ENCODE measurements at places on chromosomes 16 and 17. TPM values are rescaled to one million over a fixed set of nuclear protein-coding genes. Genes with fewer than 3 reads are reported as not detected.
A peak's percentile ranks its signal among the peaks of the same experiment; 100 is the strongest.

DNA sequence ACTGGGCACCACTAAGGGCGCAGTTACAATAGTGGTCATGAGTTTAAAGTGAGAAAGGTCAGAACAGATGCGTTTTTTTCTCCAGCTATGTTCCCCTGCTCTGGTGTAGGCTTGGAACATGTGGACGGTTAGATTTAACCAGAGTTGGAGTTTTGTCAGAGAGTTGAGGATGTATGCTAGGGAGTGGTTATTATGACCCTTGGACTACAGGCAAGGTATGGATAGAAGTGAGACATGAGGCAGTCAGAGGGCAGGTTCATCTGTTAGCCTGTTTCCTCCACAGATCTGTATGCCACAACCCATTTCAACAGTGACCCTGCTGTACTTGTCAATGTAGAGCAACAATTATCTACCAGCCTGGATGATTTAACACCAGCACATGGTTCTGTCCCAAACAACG lies 22.6 kb downstream of the TPPP3 start:
- H3K27me3 ChIP-seq, result no peaks in the 10 kb centered on the region
- no peaks in the 10 kb centered on the region for H3K4me1 ChIP-seq
- no peak overlapping the region for H3K4me3 ChIP-seq
- H3K36me3 ChIP-seq, result no peaks in the 10 kb centered on the region
- H3K27ac ChIP-seq, result no peak overlapping the region

- H3K27ac ChIP-seq, result no peak overlapping the region
- no peaks in the 10 kb centered on the region for H3K4me1 ChIP-seq
- DNase-seq, result no peak
- no peaks in the 10 kb centered on the region for H3K36me3 ChIP-seq
These were observed 727.9 kb upstream of the SOX9 start for GRCh38 chr17:71392715-71393567.

DNA sequence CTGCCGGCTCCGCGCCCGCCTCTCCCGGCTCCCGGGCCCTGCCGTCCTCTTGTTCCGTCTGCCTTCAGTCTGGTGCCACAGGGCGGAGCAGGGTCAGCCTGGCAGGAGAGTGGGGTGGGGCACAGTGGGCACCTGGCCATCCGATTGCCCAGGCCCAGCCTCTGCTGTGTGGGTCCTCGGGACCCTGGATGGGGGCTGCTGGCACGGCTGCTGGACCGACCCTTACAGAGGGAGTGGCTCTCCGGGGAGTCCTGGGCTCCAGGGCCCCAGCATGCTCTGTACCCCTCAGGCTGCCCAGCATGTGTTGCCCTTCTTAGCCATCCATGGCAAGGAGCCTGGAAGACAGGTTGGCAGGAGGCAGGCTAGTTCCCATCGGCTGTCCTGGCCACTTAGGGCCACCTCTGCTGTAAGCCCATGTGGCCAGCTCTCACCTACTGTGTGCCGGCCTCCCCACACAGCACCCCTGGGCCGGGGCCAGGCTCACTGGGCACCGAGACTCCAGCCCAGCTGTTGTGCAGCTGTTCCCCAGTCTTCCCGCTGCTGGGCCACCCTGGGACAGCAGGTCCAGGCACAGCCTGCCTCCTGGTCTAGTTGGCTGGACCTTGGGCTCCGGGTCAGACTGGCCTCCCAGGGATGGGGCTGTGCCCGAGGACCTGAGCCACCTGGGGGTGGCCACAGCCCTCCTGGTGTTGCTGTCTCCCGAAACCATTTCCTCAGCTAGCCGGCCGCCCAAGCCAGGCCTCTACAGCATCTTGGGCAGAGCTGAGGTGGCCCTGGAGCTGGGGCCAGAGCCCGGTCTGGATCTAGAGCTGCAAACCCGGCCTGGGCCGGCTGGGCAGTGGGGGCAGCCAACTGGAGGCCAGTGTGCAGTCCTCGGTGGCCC lies 24.9 kb downstream of the BAHCC1 start:
- H3K27ac ChIP-seq, result peak overlapping the region; percentile 85
- H3K4me1 ChIP-seq, result peaks cover 68% of the 10 kb centered on the region
- H3K36me3 ChIP-seq, result no peaks in the 10 kb centered on the region
- peak overlapping the region; percentile 36 for H3K4me3 ChIP-seq

PIK3R5 gene
- 44.0 TPM for total RNA-seq

BCAS3 gene
- total RNA-seq, result 29.6 TPM

DNA sequence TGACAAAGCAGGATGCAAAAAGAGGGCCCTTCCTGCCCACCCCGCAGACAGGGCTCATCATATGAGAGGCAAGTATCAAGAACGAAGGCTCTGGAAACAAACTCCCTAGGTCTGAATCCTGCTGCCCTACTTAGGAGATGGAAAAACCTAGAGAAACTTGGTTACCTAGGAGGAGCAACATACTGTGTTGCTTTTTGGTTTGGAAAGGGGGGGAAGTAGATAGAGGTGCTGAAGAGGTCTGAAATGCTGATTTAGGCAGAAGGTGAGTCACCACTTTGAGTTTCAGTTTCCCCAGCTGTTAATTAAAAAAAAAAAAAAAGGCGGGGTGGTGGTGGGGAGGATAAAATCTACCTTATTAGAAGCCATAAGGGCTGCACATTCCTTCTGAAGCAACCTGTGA lies 1.5 kb downstream of the N4BP1 start:
- H3K36me3 ChIP-seq, result no peaks in the 10 kb centered on the region

ITGAL gene
- total RNA-seq, result 127 TPM

GRCh38 chr16:68447653-68448359 lies 502 bp downstream of the SMPD3 start:
- no peak for DNase-seq
- H3K36me3 ChIP-seq, result no peaks in the 10 kb centered on the region
- H3K27ac ChIP-seq, result no peak overlapping the region
- H3K27me3 ChIP-seq, result peaks cover 23% of the 10 kb centered on the region
- H3K4me3 ChIP-seq, result peak overlapping the region; percentile 68

G6PC1 gene
- not detected for total RNA-seq

- no peaks in the 10 kb centered on the region for H3K4me1 ChIP-seq
- no peaks in the 10 kb centered on the region for H3K27me3 ChIP-seq
- H3K27ac ChIP-seq, result no peak overlapping the region
- H3K4me3 ChIP-seq, result no peak overlapping the region
- no peak for DNase-seq
These were observed 42.9 kb downstream of the LITAF start for GRCh38 chr16:11543661-11544393.

DNA sequence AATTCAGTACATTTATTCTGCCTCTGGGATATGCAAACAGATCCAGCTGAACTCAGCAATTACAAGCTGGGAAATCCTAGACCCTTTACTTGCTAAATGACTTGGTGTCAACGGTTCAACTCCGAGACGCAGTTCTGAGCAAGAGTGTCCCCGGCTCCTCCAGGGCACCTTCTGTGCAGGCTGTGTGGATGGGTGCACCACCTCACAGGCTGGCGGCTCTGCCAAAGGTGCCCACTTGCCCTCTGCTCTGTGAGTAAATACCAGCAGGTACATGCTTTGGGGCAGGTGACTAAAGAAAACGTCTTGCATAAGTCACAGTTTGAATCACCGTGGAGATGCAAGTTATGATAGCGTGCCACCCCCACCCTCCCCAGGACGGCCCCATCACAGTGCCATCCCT lies 23.3 kb downstream of the MAP1LC3B start:
- H3K27me3 ChIP-seq, result no peaks in the 10 kb centered on the region
- DNase-seq, result no peak
- H3K36me3 ChIP-seq, result peaks cover 99% of the 10 kb centered on the region
- no peaks in the 10 kb centered on the region for H3K4me1 ChIP-seq
- H3K4me3 ChIP-seq, result no peak overlapping the region
- H3K27ac ChIP-seq, result no peak overlapping the region

DNA sequence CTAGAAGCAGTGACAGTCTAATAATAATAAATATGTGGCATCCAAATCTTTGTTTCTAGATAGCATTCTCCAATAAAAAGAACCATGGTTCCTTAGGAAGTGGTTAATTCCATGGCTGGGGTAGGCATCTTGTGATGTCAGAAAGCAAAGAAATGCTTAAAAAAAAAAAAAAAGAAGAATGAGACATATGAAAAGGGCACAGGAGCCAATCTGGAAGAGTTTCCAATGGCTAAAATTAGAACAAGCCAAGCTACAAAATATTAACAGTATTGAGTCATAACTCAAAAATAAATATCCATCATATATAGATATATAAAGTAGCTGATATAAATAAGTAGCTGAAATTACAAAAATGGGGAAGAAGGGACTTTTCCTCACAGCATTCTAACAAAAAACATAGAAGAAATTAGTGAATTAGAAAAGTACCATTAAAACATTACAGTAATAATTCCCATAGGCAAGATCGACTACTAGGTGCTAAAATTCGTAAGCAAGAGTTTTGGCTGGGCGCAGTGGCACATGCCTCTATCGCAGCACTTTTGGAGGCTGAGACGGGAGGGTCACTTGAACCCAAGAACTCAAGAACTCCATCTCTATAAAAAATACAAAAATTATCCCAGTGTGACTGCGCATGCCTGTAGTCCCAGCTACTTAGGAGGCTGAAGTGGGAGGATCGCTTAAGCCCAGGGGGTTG lies 111.3 kb downstream of the TRIM37 start:
- DNase-seq, result no peak
- H3K27ac ChIP-seq, result no peak overlapping the region

DNA sequence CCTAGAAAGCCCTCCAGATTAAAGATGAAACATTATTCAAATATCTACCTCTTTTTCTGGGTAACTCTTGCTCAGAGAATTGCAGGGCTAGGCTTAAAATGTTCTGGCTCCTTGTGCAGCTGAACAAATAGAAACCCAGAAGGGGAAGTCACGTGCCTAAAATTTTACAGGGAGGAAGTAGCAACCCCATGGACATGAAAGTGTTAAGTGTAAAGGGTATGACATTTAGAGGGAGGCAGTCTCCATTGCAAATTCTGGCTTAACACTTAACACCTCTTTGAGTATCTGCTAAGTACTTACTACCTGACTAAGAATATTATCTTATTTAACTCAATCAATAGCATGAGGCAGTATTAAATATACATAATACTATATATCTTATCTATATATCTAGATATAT lies 376.1 kb upstream of the ERCC4 start:
- H3K27ac ChIP-seq, result no peak overlapping the region
- no peaks in the 10 kb centered on the region for H3K36me3 ChIP-seq
- H3K27me3 ChIP-seq, result no peaks in the 10 kb centered on the region
- no peak overlapping the region for H3K4me3 ChIP-seq

GRCh38 chr16:88306411-88306810 lies 76.3 kb upstream of the ZNF469 start:
- H3K4me1 ChIP-seq, result peaks cover 19% of the 10 kb centered on the region
- H3K36me3 ChIP-seq, result no peaks in the 10 kb centered on the region
- peaks cover 3% of the 10 kb centered on the region for H3K27me3 ChIP-seq
- no peak overlapping the region for H3K4me3 ChIP-seq
- no peak for DNase-seq

TAC4 gene
- total RNA-seq, result not detected

EPX gene
- total RNA-seq, result not detected

OSBPL7 gene
- total RNA-seq, result 15.0 TPM

GRCh38 chr17:15106540-15106939 lies 158.6 kb downstream of the PMP22 start:
- H3K27me3 ChIP-seq, result no peaks in the 10 kb centered on the region
- no peak overlapping the region for H3K27ac ChIP-seq
- no peak for DNase-seq
- H3K36me3 ChIP-seq, result no peaks in the 10 kb centered on the region
- H3K4me1 ChIP-seq, result no peaks in the 10 kb centered on the region
- H3K4me3 ChIP-seq, result no peak overlapping the region

TBC1D3G gene
- total RNA-seq, result not detected

- no peaks in the 10 kb centered on the region for H3K4me1 ChIP-seq
- no peak for DNase-seq
- H3K27me3 ChIP-seq, result no peaks in the 10 kb centered on the region
- H3K27ac ChIP-seq, result no peak overlapping the region
- H3K36me3 ChIP-seq, result no peaks in the 10 kb centered on the region
These were observed 1173.5 kb upstream of the GOT2 start for GRCh38 chr16:59907611-59908010.

HCRT gene
- not detected for total RNA-seq

GRCh38 chr16:27257271-27257670 lies 11.3 kb downstream of the NSMCE1 start:
- peaks cover 25% of the 10 kb centered on the region for H3K36me3 ChIP-seq
- H3K27me3 ChIP-seq, result no peaks in the 10 kb centered on the region
- H3K27ac ChIP-seq, result peak overlapping the region; percentile 68
- H3K4me3 ChIP-seq, result no peak overlapping the region
- DNase-seq, result no peak
- H3K4me1 ChIP-seq, result peaks cover 45% of the 10 kb centered on the region

- no peaks in the 10 kb centered on the region for H3K4me1 ChIP-seq
- H3K27me3 ChIP-seq, result peaks cover 5% of the 10 kb centered on the region
- no peak overlapping the region for H3K27ac ChIP-seq
- H3K4me3 ChIP-seq, result no peak overlapping the region
- no peaks in the 10 kb centered on the region for H3K36me3 ChIP-seq
These were observed 14.7 kb upstream of the XYLT2 start for GRCh38 chr17:50331085-50331791.

DNA sequence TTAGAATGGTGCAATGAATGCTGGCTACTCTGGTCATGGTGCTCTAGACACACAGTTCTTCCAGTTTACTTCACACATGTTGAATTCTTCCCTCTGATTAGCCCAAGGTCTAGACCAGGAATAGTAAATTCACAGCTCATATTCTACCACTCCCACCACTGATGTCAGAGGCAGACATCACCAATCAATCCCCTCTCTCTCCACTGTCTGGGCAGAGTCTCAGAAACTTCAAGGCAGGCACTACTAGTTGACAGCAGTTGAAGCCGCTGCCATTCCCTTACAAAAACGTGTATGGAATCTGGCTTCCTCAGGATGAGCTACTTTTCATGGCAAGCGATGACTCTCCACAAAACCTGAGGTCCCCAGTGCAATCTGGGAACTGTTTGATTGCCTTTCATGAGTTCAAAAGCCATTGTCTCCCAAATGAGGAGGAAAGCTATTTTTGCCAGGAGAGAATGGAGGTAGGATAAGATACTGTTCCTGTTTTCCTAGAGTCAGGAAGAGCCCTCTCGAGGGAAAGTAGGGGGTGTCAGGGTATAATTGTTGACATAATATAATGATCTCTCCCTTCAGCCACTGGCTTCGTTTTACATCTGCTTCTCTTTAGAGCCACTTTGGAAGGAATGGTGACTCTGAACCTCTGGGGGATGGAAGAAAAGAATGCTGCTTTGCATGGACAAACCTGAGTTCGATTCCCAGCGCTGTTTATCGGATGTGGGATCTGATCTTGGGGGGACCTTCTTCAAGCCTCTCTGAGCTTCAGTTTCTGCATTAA lies 90.0 kb downstream of the FOXL1 start:
- no peak for DNase-seq
- H3K36me3 ChIP-seq, result no peaks in the 10 kb centered on the region
- no peak overlapping the region for H3K4me3 ChIP-seq
- no peak overlapping the region for H3K27ac ChIP-seq
- H3K4me1 ChIP-seq, result no peaks in the 10 kb centered on the region
- peaks cover 18% of the 10 kb centered on the region for H3K27me3 ChIP-seq

DNA sequence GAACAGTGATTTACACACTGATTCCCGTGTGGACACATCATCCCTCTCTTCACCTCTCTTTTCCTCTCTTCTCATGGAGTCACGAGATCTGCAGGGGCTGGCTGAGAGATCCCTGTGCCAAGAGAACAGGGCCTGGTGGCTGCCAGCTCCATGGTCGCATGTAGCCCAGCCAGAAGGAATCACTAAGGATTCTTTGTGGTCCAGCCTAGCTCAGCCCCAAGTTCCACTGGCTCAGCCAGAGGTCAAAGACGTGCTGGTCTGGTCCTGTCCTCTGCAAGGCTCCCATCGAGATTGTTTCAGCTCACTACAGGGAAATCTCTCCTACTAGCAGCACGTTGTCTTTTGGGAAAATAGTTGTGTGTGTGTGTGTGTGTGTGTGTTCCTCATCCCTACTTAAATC lies 66.4 kb downstream of the NDEL1 start:
- no peaks in the 10 kb centered on the region for H3K27me3 ChIP-seq
- H3K36me3 ChIP-seq, result peaks cover 71% of the 10 kb centered on the region
- DNase-seq, result no peak

- H3K27ac ChIP-seq, result no peak overlapping the region
- peaks cover 62% of the 10 kb centered on the region for H3K4me1 ChIP-seq
- no peak overlapping the region for H3K4me3 ChIP-seq
- H3K27me3 ChIP-seq, result no peaks in the 10 kb centered on the region
- peak; percentile 40 for DNase-seq
- H3K36me3 ChIP-seq, result peaks cover 79% of the 10 kb centered on the region
These were observed 15.7 kb downstream of the SLC16A3 start for GRCh38 chr17:82244413-82245133.

Data from lower lobe of right lung (tissue), 2 donors.